ENCODE measurements at places on chromosomes 2 and 18.

GRCh38 chr2:36395866-36396265, 40.3 kb downstream of the CRIM1 start:
- DNase-seq: no peak

DNA sequence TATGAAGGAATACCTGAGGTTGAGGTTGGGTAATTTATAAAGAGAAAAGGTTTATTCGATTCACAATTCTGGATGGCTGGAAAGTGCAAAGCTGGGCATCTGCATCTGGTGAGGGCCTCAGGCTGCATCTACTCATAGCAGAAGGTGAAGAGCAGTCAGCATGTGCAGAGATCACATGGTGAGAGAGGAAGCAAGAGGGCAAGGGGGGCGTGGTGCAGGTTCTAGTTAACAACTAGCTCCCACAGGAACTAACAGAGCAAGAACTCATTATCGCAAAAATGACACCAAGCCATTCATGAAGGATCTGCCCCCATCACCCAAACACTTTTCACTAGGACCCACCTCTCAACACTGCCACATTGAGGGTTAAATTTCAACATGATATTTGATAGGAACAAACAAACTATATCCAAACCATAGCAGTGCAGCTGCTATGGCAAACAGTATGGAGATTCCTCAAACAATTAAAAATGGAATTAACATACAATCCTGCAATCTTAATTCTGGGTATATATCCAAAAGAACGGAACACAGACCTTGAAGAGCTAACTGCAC, 72.8 kb upstream of the LDLRAD4 start:
- no peak for DNase-seq

DNA sequence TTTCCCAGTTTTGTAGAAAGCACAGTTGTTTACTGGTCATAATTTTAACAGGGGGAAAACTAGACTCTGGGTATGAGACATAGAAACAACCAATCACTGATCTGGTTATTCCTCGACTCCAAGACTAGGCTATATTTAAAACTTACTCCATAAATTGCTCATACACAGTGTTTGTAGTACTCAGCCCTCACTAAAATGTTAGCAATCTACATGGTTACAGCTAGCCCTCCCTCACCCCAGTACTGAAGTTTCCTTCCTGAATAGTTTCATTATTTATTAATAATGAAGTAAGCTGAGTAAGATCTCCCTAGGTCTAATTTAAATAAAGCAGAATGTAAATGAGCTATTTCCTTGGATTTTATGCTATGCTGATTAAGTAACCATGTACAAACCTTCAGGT, 275.1 kb downstream of the CDH20 start:
- no peak for DNase-seq

DNA sequence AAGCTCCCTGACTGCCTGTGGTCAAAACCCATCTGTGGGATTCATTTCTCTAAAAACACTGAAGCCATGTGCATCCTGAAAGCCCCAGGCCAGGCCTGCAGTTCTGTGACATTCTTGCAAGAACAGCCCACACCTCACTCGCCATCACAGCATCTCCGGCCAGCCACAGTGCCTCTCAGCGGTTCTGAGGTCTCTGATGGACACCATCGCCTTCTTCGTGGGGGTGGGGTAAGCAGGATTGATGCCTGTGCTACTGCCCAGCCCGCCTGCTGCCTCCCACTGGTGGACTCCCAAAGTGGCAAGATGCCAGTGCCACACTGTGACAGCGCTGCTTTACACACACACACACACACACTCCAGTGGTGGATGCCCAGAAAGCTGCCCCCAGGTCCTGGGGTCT, 5.2 kb upstream of the PRLH start:
- DNase-seq: no peak

DNA sequence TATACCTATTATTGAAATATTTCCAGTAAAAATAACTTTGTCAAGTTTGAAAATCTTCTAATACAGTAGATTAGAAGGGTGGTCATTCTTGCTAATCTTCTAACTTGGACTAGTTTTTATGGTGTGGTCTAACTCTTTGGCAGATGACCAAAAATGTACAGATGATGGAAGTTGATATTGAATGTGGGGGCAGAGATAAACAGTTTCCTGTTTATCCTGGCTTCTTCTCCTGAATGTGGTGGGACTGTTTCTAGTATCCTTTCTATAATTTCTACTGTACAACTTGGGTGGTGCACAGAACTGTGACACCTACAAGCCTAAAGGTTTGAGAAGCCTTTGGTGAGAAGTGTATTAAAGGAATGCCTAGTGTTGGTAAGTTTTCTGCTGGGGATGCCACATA, 178.7 kb downstream of the PDE11A start:
- DNase-seq: no peak

DNA sequence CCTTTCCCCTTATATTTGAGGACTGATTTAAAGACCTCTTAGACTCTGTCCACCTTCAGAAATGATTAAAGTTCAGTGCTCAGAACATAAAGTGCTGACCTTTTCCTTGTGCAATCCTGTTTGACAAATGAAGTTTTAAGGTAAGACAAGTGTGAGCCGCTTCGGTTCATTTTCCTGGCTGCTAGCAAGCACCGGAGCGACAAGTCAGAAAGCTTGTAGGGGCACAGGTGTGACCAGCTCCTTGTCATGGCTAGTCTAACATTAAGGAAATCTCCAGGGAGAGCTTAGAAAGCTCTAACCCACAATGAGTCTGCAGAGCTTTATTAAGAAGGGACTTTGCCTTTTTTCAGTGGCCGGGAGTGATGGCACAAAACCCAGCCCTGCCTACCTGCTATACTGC, 2.3 kb upstream of the NCKAP5 start:
- no peak for DNase-seq

GRCh38 chr2:202023904-202024266, 9.8 kb upstream of the FZD7 start:
- no peak for DNase-seq

GRCh38 chr2:84849271-84849952, 31.5 kb downstream of the TRABD2A start:
- DNase-seq: no peak

DNA sequence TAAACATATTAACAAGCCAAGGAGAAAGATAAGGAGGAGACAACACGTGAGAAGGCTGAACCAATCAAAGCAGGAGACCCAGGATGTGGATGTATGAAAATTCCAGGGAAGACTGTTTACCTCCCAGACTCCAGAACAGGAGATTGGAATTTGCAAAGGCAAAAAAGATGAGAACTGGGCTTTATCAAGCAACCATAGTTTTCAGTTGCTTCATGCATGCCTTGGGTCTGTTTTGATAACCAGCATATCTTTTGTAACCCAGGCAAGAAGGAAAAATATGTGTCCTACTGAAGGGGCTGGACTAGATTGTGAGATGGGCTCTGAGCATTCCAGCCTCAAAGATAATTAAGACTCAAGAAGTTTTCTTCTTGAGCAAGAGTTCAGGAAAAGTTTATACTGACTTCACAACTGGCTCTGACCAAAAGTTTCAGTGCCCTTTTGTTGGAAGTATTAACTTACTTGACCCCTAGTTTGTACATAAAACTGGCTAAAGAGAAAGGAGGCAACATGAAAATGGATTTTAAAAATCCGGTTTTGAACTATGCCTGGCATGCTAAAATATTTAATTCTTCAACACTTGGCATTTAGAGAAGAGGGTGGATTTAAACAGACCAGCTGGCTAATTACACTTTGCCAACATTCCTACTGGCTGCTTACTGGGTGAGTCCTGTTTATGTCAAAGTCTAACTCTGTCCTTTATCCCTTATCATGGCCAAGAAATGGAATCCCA, 79.3 kb upstream of the CD28 start:
- DNase-seq: no peak

DNA sequence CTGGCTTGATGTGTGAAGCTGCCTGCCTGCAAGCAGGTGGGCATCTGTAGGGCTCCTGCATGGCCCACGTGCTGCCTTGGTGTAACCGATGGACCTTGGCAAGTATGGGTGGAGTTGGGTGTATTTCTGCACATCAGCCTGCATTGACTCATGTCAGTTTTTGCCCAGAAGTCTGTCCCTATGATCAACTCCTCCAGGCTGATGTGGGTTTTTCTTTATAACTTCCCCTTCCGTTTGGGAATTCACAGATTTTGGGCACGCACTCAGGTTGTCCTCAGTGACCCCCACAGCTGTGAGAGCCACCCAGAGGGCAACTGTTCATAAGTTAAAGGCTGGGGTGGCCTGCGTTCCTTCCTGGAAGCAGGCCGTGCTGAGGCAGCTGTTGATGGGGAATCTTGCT, 123.3 kb downstream of the NCK2 start:
- no peak for DNase-seq

DNA sequence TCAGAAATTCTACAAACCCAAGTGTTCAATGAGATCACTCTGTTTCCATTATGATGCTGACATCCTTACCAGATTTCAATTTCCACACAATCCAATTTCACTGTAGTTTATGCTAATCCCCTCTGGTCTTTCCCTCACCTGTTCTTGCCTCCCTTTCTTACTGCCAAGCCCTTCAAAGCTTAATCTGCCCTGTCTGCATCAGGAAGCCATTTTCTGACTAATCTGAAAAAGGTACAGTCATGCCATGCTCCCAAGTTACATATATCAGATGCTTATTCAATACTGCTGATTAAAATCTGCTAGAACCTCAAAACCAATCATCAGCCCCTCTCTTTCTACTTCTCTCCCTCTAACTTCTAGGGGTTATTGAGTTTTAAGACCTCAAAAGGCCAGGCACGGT, 8.9 kb downstream of the KRTCAP3 start:
- DNase-seq: no peak

DNA sequence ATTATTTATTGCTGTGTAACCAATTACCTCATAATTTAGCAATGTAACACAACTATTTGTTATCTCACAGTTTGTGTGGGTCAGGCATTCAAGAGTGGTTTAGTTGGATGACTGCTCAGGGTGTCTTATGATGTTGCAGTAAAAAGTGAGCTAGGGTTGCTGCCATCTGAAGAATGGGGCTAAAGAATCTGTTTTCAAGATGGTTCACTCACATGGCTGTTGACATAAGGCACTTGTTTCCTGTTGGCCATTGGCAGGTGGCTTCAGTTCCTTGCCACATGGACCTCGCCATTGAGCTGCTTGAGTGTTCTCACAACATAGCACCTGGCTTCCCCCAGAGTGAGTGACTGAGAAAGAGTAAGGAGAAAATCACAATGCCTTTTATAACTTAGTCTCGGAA, 123.2 kb downstream of the TMEM17 start:
- DNase-seq: no peak

DNA sequence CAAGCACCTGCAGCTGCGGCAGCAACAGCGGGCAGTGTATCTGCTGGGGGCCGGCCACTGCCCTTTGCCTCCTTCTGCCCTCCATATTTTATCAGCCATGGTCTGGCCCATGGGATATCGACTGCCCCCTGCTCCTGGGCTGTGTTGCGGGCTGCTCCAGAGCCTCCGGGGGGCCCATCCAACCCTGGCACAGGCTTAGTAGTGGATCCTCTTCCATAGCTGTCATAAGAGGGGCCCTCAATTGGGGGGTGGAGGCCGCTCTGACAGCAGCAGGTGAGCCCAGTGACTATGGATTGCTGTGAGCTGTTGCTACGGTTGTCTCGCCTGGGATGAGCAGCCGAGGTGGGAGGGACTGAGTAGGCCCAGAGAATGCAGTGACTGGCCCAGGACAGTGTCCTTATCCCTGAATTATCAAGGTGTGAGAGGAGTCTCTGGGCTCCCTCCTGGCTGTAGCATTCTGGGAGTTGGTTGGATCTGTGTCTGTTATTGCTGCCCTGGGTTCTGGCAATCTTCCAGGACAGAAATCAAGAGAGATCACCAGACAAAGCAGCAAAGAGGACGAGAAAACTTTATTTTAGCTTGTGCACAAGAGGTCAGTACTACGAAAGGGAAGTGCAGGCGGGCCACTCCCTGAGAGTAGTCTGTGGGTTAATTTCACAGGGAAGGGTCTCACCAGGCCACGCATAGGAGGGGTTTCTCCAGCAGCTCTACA, 145.1 kb downstream of the ASB1 start:
- DNase-seq: no peak

DNA sequence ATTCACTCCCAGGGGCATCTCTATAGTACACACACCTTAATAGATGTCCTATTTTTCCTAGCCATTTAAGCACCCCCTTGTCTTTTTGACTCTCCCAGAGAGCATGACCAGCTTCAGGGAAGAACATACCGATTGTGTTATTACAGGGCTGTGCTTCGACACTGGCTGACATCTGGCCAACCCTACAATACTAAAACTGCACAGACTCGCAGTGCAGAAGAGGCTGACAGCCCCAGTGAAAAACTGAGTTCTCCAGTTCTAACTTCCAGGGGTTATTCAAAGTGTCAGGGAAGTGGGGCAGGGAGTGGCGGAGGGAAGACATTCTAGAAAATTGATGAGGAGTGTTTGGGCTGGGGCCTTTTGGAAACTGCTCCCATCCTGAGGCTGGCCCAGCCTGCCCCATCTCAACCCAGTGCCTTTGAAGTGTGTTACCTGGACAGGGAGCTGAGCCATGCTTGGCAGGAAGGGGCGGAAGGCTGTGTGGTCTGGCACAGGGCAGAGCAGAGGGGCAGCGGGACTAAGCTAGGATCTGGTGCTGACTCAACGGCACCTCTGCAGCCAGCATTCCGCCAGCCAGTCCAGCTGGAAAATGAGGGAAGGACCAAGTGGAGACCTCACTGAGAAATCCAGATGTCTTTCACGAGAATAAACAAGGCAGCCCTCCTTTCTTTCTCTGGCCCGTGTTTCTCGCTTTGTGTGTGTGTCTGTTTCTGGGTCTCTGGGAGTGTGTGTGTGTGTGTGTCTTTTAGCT, 15.4 kb upstream of the IGFBP5 start:
- DNase-seq: no peak

- no peak for DNase-seq
Observed at GRCh38 chr2:78979380-78980151, 45.9 kb upstream of the REG3G start.

- no peak for DNase-seq
Observed at GRCh38 chr18:68847219-68847837, 49.4 kb downstream of the CCDC102B start.

GRCh38 chr18:78494204-78495085, 485.2 kb upstream of the SALL3 start:
- no peak for DNase-seq

- no peak for DNase-seq
Observed at GRCh38 chr2:23092831-23093230, 292.1 kb upstream of the KLHL29 start.

DNA sequence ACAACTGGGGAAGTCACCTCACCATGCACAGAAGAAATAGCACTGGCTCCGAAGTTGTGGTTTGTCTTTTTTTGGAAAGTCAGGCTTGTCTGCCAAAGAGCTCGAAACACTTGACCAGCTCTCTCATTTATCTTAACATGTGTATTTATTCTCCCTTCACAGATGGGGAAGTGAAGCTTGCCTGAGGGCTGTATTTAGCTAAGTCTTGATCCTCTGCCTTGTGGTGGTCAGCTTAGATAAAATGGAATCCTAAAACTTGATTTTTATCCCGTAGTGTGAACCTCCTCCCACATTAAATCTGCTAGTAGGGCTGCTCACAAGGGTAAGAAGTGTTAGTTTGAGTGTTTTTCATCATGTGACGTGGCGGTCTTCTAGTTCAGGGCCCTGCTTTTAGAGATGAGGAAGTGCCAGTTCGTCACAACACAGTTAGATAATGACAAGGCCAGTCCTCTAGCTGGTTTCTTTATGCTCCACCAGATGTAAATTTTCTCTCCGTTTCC, 89.7 kb downstream of the TMEM247 start:
- no peak for DNase-seq

- no peak for DNase-seq
Observed at GRCh38 chr18:45449418-45450227, 165.7 kb upstream of the SLC14A2 start.

GRCh38 chr2:11546072-11546471, 12.2 kb downstream of the GREB1 start:
- DNase-seq: no peak

All from stimulated activated CD8-positive, alpha-beta memory T cell treated with anti-CD3 and anti-CD28 coated beads, Interleukin-15, amount 100 ng/mL, for 1 hour (primary cell).